Skin of body (tissue), 3 donors: ENCODE measurements at places on chromosomes 12 and 14. TPM values are rescaled to one million over a fixed set of nuclear protein-coding genes. Genes with fewer than 3 reads are reported as not detected.

Gene FLVCR2
- total RNA-seq, result 5.6 TPM

Gene MYBPC1
- total RNA-seq, result 398 TPM

Gene SLCO1B1
- not detected for total RNA-seq

DNA sequence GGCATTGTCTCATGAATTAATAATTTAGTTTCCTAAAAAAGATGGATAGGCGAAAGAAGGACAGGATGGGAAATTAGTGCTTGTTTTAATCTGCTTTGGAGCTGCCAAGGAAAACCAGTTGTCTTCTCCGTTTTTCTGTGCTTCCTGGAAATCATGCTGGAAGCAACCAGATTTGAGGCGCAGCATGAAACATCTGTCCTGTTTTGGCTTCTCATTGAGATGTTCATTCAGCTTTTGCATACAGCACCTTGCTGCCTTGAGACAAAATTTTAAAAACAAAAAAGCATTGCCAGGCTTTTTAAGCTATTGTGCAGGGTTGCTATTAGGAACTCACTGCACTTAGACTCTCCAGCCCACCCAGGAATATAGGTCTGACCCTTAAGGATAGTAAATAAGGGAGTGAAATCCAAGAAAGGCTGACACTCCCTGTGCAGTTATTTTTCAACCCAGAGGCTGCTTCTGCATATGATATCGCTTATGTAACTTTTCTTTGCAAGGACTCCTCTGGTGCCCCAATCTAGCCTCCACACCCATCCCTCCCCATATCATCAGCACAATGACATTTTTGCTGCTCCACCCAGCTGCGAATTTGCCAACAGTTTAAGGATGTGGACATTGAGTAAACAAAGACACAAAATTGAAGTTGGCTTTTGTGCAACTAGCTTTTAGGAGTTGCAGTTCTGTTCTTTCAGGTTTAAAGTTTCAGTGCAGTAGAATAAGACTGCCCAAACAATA, 46.9 kb upstream of the MDM1 start:
- peak; percentile 70 for DNase-seq

DNA sequence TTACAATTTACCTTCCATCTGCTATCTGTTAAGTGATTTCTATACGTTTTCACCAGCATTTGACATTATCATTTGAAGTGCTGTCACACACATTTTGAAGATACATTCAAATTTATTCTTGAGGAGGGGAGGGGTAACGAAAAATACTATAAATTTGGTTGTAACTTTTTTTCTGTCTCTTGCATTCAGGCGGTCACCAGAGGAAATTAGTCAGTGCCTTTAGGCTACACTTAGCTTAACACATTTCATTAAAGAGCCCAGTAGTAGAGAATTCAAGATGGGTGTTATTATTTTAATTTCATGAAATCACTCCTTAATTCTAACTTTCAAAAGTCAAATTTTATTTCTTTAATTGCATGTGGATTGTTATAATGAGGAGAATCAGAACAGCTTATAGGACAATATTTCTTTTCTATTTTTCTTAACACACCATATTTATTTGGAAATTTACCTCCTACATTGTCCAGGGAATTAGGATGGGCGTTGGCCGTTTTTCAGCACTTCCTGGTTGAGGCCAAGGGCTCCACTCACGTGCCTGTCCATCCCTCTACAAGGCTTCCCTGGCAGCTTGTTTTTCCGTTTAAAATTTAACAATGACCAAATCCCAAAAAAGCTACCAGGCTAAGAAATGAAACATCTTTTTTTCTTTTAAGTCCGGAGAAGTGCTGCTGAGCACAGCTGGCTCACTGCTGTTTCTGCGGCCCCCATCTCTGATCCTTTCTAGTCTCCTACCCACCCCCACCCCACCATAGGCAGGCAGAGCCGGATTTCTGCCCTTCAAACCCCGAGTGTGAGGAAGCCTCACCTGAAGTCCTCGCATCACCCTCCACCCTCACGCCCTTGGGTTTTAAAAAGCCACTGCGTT, 1.1 kb upstream of the FAR2 start:
- DNase-seq, result no peak

- peak; percentile 71 for DNase-seq
These were observed 132.1 kb downstream of the RAD51B start for GRCh38 chr14:67951529-67952135.

DNA sequence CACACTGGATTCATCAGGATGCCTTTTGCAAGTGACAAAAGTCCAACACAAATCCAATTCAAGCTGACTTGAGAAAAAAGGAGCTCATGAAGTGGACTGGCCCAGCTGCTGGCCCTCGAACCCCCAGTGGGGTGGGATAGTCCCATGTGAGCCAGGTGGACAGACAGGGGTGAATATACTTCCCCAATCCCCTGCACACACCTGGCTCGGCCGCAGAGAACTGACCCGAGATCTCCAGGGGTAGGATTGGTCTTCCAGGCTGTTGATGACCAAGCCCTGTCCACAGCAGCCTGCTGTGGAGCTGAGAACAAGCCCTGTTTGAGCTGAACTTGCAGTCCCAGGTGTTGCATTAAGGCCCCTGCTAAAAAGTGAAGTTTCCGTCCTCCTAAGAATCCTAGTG, 56.2 kb downstream of the TPCN1 start:
- no peak for DNase-seq
